Fibroblast of skin of left quadriceps (primary cell): ENCODE measurements at places on chromosomes 2 and 18.

DNA sequence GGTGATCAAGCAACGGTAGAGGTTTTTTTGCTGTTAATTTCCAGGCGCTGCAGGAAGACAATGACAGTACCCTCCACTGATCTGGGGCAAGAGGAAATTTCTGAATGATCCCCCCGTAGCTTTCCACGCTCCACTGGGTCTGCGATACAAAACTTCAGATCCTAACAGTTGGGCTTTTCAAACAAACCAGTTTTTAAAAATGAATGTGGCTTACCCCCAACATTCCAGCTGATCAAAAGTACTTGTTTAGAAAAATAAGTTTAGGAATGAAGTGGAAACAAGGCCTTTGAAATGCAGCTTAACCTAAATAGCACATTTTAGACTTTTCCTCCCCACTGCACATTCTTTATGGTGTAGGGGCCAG, 5.7 kb downstream of the ZFP36L2 start:
- no peak for DNase-seq

GRCh38 chr2:63046961-63047320, 3.7 kb upstream of the OTX1 start:
- DNase-seq, result no peak

DNA sequence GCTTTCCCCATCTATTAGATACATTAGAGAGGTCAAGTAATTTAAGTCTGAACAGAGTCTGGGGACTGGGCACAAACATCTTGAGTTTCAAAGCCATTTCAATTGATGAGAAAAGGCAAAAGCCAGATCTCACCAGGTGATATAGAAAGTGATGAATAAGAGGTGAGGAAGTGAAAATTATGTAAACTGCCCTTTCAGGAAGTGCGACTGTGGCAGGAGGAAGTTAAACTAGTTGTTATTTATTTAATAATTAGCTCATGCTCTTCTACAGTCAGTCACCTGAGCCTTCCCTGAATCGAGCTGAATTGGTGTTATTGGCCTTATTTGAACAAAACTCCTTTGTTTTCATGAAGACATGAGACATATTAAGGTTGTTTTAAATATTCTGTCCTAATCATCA, 115.1 kb downstream of the CDH20 start:
- DNase-seq, result no peak

DNA sequence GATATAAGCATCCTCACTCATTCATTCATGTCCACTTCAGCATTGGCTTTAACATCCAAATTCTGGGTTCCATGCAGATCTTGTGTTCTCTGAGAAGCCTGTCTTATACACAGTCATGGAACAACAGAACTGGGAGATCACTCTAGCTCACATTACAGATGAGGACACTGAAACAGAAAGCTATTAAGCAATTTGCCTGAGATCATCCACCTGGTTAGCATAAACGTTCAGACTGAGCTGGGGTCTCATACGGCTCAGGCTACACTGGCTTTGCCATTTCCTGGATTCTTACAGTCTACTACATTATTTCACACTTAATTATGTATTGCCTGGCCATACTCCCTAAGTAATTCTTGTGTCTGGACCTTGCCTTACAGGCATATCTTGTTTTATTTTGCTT, 169.4 kb upstream of the FANCL start:
- DNase-seq, result no peak

DNA sequence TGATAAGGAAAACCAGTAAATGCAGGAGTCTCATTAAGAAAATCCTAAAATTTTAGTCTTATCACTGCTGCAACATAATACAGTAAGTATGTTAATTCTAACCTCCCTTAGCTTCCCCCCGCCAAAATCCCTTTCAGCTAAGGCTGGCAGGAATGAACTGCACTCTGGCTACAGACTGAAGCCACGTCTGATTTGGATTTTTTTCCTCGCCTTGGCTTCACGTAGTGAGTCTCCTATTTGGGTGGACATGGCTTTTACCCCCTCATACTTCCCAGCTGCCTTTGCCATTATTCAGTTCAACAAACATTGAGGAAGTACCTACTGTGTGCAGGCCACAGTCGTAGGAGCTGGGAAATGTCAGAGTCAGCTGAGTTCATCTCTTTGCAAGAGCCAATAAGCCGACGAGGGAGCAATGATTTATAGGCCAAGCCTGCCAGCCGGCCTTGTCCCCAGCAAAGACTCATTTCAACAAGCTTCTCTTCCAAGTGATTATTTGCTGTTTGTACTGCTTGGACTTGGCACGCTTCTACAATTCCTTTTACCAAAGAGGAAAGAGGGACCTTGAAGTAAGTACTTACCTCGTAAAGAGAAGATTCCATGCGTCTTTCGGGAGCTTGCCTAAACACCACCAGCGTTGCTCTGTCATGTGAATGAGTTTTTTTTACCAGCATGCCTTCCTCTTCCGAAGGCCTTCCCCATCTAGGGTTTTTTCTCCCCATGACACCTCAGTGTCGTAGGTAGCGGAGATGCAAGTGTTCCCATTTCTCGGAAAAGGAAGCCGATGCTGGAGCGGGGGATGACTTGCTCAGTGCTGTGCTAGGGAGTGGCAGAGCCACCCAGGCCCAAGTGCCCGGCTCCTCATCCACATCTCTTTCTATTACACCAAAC, 138.6 kb downstream of the KLHL29 start:
- no peak for DNase-seq

DNA sequence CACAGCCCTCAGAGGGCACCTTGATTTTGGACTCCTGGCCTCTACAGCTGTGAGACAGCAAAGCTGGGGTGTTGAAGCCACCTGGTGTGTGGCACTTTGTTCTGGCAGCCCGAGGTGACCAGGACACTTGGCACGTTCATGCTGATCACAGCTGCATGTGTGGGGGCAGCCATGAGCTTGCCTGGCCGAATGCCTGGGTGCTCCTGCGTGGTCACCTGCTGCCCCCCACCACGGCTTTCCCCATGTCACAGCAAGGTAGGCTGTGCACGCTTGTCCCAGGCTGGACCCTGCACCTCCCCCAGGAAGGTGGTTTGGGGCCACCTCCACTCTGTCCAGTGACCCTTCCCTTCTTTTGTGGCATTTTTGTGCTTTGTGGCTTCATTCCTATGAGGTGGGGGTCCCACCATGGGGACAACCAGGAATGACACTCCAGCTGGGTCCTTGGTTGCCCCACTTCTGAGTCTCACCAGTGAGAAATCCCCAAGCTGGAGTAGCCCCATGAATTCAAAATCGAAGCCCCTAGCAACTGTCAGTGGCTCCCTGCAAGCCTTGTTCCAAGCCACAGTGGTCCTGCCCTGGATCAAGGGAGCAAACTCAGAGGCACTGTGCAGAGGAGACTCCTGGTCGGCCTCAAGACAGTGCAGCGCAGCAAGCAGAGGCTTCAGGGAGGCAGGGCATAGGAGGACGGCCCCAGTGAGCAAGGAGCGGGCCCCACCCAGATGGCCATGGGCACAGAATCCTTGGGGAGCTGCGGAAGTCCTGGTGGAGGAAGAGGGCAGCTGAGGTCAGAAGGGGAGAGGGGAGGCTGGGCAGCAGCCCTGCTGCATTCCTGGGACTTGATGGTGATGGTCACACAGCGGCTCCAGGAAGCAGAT, 121.4 kb upstream of the HS6ST1 start:
- DNase-seq, result no peak

- DNase-seq, result no peak
Observed at GRCh38 chr2:207694811-207695281, 16.6 kb upstream of the CCNYL1 start.
